ENCODE measurements at places on chromosomes 5 and 9.

DNA sequence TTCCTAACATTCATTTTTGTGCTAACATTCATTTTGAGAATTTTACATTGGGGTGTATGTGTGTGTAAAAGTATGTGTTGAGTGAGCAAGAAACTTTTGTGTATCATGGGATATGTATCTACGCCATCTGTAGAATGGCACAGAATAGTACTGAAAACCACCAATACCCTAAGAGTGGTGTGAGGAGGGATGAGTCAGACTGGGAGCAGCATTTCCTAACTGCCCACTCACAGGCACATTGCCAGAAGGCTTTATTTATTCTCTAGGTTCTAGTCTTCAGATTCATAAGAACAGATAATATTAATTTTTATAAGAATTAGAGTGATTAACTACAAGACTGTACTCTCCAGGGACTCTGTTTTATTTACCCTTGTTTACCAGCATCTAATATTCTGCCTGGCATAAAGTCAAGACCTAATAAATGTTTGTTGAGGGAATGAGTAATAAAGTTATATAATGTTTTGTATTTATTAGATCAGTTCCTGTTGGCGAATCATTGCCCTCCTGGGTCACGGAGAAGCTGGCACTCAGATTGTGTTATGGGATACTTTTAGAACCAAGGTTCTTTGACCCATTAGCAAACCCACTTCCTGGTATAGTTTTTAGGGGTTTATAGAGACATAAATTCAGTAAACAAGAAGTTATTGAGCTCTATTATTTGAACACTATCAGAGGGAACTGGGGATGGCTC, 159.1 kb upstream of the PPP2R2B start:
- no peak for DNase-seq

DNA sequence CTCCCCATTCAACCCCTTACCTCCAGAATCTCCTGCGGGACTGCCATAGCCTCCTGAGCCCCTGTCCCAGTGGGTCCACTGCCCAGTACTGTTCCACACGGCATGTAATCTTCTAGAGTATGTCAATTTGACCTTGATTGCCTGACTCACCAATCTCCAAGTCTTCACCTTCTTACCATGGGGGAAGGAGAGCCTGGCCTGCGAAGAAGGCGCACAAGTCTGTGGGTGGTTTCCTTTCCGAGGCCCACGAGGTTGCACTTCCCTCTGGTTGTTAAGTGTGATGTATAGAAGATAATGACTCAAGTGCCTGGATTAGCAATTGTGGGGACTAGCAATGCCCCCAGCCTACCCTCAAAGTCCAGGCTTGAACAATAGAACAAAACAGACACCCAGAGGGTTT, 8.1 kb upstream of the TENT4A start:
- DNase-seq: no peak

DNA sequence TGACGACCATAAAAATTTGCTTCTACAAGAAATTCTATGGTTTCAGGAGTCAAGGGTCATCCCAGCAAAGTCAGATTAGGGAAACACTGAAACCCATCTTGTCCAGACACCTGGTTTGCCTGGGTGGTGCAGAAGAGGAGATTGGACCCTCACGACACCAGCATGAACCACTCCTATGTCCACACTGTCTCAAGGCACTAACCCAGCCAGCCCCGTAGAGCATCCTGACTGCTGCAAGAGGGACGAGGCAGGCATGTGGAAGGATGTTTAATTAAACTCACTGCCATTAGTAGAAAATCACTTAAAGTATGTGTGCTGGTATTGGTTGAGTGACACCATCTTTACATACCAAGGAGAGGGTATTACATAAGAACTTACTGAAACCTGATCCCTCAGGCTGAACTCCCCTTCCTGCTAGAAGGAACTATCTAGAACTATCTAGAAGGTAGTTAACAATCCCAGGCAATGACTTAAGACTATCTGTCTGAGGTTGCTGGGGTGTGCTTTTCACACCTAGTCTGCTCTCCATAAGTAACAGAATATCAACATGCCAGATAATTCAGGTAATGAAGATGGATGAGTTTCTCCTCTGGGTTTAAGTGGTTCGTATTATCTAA, 93.6 kb downstream of the SEMA6A start:
- DNase-seq: no peak

- no peak for DNase-seq
These were observed 62.6 kb downstream of the SAXO1 start for GRCh38 chr9:18970393-18970792.

DNA sequence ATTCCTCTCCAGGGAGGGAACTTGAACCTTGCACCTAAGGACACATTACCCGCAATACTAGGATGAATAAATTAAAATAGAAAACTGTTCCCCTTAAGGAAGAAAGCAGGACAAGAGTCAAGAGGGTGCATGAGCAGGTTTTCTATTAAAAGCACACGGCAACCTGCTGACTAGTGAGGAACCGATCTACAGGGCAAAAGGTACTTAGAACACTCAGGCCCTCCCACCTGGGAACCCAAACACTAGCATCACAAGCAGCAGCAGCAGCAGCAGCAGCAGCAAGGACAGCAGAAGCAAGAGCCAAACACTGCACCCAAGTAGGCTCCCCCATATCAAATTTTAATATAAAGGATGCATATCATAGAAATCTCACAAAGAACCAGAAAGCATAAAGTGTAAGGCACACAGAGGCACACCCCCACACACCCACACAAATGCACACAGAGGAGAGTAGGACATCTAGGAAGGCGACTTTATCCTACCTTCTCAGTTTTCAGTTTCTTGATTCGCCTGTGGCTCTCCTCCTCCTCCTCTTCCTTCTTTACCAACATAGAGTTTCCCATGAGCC, 2.8 kb downstream of the ZNF608 start:
- no peak for DNase-seq

GRCh38 chr5:72166070-72166979, 59.0 kb downstream of the MAP1B start:
- DNase-seq: peak; percentile 65

- DNase-seq: no peak
These were observed 31.3 kb downstream of the ANKRA2 start for GRCh38 chr5:73534011-73534644.

All from dorsolateral prefrontal cortex (tissue), 122 donors.